ENCODE measurements at places on chromosomes 2 and 18.

- peak; percentile 62 for DNase-seq
Measured at GRCh38 chr18:28123401-28124030, 53.4 kb downstream of the CDH2 start.

DNA sequence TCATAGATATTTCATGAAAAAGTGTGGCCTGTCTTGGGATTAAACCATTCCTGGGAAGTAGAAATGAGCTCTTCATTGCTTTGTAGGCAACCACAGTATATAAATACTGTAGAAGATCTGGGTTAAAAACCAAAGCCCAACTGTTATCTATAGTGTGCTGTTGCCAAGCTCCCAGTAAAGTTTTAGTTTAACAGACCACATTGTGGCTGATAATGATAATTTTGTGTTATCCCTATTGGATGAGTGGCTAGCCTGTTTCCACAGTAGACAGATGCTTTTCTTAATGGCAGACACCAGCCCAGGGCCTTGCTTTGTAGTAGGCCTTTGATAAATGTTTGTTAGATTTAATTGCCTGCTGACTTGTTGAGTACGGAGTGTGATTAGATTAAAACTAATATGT is 52.1 kb downstream of the FMNL2 start:
- peak; percentile 55 for DNase-seq

- no peak for DNase-seq
Measured at GRCh38 chr18:13165636-13166423, 52.7 kb upstream of the LDLRAD4 start.

- DNase-seq, result peak; percentile 88
Measured at GRCh38 chr2:157898591-157898996, 22.5 kb upstream of the ACVR1 start.

DNA sequence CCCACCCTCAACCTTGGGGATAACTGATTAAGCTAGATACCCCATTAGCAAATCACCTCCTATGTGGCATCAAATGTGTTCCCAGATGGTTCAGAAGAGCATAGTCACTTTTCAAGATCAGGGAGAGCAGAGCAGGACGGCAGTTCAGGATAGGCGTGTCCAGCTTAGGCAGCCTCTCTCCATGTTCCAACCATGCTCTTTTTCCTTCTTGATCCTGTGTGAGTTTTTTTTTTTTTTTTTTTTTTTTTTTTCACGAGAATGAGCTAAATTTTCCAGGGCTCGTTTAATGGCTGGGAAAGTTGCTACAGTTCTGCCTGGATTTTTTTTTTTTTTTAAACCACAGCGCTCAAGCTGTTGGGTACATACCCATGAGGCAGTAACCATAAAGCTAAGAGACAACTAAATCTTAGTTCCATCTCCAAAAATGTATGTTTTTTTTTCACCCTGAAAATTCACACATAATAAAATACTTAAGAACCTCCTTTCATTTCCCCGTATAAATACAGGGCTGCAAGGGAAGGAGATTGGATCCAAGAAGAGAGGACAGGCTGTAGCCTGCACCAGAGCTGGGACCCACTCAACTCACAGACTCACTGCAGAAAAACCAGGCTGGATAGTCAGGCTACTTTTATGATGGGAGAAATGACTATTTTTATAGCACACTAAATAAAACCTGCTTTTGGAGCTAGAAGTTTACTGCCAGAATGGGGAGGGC is 244.3 kb downstream of the SETBP1 start:
- no peak for DNase-seq

DNA sequence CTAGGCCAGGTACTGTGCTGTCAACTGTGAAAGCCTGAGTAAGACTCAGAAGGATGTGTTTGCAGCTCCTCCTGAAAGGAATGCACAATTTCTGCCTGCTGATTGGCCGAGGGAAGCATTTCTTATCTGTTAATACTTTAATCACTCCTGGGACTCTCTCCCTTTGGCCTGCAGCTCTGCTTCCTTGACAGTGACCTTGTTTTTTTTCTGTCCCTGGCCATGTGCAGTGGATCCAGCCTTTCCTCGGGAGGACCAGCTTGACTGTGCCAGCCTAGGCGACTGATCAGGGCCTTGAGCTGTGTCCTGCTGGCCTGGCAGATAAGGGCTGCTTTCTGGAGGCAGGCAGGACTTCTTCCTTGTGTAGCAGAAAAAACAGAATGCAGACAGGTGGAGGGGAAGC is 10.0 kb downstream of the RNF144A start:
- peak; percentile 11 for DNase-seq

GRCh38 chr2:182836451-182836850 is 30.0 kb downstream of the FRZB start:
- no peak for DNase-seq

DNA sequence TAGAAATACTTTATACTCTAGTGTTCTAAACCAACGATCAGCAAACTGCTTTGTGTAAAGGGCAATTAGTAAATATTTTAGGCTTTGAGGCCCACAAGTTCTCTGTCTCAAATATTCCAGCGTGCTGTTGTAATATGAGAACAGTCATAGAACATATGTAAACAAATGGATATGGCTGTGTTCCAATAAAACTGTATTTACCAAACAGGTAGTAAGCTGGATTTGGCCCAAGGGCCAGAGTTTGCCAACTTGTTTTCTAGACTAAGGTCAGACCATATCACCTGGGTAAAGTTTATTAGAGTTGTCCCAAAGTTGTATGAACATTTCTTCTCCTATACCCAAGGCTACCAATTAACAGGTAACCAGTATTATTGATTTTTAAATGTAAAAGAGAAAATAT is 303.2 kb upstream of the MC4R start:
- no peak for DNase-seq

DNA sequence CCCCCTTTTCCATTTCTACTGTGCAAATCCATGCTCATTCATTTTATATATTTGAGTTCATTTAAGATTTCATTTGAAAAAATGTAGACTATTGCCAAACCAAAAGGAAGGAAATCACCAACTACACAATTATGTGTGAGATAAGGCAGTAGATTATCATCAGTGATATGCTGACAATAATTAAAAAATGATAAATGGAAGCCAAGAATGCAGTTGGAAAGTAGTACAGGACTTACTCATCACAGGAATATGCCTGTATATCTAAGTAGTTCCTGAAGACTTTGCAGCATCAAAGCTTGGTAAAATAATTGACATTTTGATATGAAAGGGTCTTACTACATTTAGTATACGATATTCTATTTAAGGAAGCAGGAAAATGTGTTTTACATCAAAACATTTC is 166.1 kb upstream of the OTX1 start:
- peak; percentile 77 for DNase-seq

DNA sequence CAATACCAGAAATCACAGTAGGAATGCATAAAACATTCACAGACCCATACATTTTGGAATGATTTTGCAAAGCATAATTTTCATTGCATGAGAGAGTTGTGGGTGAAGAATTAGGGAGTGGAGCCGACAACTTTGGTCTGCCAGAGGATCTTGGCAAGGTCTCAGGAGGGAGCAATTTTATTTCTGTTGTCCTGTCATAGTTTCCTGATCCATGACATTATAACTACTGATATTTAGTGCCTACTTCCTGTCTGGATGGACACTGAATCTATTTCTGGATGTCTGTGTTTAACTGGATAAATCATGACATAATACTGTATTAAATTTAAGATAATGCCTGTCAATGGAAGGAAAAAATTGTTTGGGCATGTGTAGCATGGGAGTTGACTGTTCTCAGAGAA is 2.4 kb downstream of the ITGA4 start:
- peak; percentile 72 for DNase-seq

- no peak for DNase-seq
Measured at GRCh38 chr18:58566556-58567292, 62.2 kb downstream of the ALPK2 start.

DNA sequence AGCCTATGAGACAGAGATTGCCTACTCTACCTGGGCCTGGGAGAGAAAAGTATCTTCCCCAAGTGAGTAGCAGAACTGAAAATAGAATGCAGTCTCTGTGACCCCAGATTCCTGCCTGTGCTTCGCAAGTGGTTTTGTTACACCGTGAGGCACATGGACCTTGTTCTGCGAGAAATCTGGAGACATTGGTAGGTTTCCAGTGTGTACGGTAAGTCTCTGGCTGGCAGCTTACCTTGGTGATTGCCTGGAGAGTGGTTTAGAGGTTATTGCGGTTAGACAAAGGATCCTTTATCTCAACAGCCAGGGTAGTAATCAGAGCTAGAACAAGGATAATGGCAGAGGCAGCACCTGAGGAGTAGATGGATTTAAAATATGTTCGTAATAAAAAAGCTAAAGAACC is 606.0 kb upstream of the GCFC2 start:
- DNase-seq, result no peak

DNA sequence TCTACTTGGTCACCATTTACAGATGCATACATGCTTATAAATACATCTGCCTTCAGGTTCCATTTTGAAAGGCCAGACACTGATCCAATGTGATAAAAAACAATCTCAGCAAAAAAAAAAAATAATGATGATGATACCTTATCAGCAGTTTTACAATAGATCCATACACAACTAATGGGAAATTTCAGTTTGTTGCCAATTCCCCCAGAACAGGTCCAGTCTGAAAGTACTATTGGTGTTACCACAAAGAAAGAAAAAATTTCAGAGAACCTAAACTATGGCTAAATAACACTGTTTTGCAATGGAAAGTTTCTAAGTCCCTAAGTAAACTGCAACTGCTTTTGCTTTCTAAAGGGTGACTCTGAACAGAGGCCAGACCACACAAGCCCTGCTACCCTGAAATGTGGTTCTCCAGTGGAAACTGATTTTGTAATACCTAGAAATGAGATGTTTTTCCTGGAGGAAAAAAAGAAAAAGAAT is 54.1 kb downstream of the LPIN2 start:
- peak; percentile 82 for DNase-seq

- DNase-seq, result peak; percentile 34
Measured at GRCh38 chr2:27966466-27966865, 75.9 kb downstream of the BABAM2 start.

- no peak for DNase-seq
Measured at GRCh38 chr2:96873651-96874096, 3.8 kb upstream of the SEMA4C start.

GRCh38 chr2:126913329-126913728 is 14.6 kb downstream of the TEX51 start:
- DNase-seq, result no peak
